ENCODE measurements at places on chromosomes 5 and 9.

DNA sequence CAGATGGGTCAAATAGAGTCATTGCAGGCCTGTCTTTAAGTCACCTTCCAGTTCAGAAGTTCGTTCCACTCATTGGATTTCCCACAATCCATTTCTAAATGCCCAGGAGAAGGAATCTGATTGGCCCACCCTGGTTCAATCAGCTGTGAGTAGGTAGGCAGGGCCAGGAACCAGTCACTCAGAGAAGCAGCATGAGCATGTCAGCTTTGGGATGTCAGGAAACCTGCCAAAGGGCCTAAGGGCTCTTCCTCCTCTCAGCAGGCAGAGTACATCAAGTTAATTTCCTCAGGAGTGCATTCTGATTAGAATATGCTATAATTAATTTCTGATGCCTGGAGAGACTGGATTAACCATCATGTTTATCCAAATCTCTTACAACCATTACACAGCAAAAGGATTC lies 412.9 kb upstream of the CCNH start:
- no peak for DNase-seq

DNA sequence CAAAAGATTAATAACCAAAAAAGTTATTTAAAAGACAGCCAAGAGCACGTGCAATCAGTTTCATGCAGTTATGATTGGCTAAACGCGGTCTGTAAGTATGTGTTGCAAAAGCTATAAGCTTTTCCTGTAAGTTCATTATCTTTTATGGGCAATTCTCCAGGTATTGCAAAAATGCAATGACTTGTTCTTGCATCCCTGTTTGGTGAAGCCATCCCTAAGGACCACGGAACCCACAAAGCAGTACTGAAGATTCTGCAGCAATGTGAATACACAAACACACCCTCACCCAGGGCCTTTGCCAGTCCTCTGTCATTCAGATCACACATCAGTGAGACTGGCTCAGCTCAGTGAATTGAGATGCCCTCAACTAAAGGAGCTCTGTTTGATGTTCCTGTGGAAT lies 11.4 kb downstream of the GCNT4 start:
- DNase-seq: no peak

GRCh38 chr5:9284272-9284671 lies 261.6 kb downstream of the SEMA5A start:
- DNase-seq: no peak

- DNase-seq: no peak
Measured at GRCh38 chr9:7150153-7150890, 392.5 kb downstream of the KDM4C start.

GRCh38 chr9:121797081-121797480 lies 145.6 kb downstream of the DAB2IP start:
- DNase-seq: no peak

GRCh38 chr5:152246401-152246800 lies 158.7 kb downstream of the NMUR2 start:
- no peak for DNase-seq
